ENCODE measurements at places on chromosomes 7 and 10. TPM values are rescaled to one million over a fixed set of nuclear protein-coding genes. Genes with fewer than 3 reads are reported as not detected.

PHKG1 gene
- total RNA-seq = 8.9 TPM

HMX3 gene
- 0.47 TPM for total RNA-seq

PTPN20 gene
- total RNA-seq = 0.69 TPM

CACNA2D1 gene
- total RNA-seq = not detected

OGDHL gene
- not detected for total RNA-seq

DNA sequence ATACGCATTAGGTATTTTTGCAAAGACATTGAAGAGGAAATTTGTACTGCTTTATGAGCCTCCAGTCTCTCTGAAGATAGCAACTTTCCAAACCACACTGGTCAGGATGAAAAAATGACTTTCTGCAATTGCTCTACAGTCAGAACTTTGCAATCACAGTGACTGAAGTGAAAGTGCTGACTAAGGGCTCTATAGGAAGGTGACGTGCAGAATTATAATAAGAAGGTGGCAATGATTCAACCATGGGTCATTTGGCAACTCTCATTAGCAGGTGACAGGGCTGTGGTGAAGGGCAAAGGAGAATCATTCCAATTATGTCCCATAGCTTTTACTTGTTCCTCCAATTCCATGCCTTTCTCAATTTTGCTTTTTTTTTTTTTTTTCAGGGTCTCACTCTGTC lies 311.0 kb downstream of the ANKRD30A start:
- no peak for DNase-seq

DNA sequence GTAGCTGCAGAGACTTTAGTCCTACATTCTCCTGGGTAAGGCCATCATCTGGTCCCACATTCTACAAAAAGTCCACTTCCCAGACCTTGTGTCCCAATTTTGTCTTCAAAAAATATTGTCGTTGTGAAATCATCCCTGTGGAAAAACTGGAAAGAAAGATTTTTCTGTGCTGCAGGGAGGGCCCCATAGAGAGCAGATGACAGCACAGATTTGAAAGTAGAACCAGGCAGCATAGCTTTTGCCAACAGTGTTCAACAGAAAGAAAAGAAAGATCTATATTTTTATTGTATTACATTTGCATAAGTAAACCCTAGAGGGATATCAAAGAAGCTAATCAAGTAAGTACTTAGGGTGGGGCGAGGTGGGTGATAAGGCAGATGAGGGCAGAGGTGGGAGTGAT lies 48.3 kb upstream of the C1GALT1 start:
- DNase-seq = no peak

GRCh38 chr7:158497627-158498026 lies 90.0 kb downstream of the PTPRN2 start:
- no peak for DNase-seq

DNA sequence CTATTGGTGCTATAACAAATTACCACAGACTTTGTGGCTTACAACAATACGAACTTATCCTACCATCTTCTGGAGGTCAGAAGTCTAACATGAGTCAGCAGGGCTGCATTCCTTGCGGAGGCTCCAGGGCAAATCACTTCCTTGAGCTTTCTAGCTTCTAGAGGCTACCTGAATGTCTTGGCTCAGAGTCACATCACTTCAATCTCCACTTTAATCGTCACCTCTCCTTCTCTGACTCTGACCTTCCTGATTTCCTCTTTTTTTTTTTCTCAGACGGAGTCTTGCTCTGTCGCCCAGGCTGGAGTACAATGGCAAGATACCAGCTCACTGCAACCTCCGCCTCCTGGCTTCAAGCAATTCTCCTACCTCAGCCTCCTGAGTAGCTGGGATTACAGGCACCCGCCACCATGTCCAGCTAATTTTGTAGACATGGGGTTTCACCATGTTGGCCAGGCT lies 44.6 kb upstream of the ANAPC16 start:
- no peak for DNase-seq
